ENCODE measurements at places on chromosomes 5 and 9.

- no peak for DNase-seq
Measured at GRCh38 chr9:17793713-17794622, 215.1 kb downstream of the SH3GL2 start.

- DNase-seq = no peak
Measured at GRCh38 chr9:69009708-69010107, 4.2 kb downstream of the PRKACG start.

DNA sequence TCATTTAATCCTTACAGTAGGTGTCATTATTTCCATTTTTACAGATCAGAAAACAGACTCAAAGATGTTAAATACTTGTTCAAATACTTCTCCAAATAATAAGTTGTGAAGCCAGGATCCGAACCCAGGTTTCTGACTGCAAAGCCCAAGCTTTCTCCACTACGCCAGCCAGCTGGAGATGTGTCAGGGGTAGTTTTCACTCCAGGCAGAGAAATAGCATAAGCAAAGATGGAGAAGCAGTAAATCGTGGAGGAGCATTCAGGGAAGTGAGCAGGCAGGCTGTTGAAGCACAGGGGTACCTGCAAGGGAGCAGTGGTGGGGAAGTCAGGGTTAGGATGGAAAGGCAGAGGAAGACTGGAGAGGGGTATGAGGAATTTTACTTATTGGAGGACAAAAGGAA lies 2.9 kb downstream of the TLN1 start:
- DNase-seq = no peak

GRCh38 chr5:159120446-159120845 lies 20.7 kb upstream of the EBF1 start:
- no peak for DNase-seq

DNA sequence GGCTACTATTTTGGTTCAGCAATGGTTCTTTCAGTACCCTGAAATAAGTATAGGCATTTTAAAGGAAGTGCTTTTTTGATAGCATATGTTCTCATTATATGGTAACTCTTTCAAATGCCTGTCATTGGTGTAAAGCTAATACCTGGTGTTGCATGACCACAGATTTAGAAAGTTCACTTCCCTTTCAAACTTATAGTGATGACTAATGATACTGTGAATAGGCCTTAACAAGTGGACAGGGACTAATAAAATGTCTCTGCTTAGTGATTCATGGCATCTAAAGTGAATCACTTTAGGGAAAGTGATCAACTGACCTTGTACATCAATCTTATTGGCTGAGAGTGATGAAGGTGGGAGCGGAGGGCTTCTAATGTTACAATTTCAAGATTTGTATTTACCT lies 21.6 kb downstream of the MRPL22 start:
- DNase-seq = peak; percentile 33

DNA sequence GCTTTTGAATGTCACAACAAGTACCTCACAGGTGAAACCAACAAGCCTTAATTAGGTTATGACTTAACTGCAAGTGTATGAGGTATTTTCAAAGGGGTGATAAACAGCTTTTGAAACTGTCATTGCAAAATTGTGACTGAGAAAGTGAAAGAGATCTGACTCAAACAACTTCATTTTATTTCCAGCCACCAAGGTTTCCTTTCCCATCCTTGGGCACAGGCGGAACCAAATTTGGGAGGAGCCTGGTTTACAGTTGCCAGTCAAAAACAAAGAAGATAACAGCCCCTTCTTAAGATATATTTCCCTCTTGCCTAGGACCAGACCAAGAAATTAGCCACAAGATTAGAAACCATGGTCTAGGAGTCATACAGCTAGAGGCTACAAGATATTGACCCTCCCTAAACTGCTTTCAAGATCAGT lies 417.1 kb downstream of the CSNK1G3 start:
- peak; percentile 13 for DNase-seq

- DNase-seq = no peak
Measured at GRCh38 chr9:98755006-98755618, 41.2 kb downstream of the ANKS6 start.

- DNase-seq = no peak
Measured at GRCh38 chr5:90944116-90944515, 385.5 kb downstream of the ADGRV1 start.

- no peak for DNase-seq
Measured at GRCh38 chr9:110099236-110100095, 108.5 kb downstream of the C9orf152 start.

DNA sequence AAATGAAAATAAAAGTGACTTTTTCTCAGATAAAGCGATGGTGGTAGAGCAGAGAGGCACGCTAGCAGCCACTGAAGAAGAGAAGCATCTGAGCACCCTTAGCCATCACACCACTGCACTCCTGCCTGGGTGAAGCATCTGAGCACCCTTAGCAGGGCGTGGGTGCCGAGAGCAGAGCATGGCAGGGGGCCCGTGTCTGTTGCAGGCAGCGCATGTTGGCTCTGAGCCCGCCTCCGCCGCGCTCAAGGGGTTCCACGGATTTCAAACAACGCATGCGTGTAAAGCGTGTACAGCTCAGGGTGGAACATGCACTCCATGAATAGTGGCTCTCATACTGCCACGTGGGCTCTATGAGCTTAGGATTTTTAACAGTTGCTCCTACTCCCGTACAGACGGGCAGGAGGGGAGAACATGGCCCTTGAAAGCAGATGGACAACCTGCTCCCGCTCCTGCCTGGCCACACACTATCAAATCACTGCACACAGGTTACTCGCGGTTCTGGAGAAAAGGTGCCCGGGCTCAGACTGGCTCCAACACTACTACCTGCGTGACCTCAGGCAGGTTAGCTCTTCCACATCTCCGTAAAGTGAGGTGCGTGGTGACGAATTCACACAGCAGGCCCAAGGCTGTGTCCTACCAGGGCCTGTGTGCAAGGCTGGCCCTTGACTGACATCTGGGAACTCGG lies 12.1 kb downstream of the LRRC14B start:
- DNase-seq = no peak

GRCh38 chr9:124357721-124358361 lies 57.4 kb downstream of the PSMB7 start:
- peak; percentile 16 for DNase-seq

DNA sequence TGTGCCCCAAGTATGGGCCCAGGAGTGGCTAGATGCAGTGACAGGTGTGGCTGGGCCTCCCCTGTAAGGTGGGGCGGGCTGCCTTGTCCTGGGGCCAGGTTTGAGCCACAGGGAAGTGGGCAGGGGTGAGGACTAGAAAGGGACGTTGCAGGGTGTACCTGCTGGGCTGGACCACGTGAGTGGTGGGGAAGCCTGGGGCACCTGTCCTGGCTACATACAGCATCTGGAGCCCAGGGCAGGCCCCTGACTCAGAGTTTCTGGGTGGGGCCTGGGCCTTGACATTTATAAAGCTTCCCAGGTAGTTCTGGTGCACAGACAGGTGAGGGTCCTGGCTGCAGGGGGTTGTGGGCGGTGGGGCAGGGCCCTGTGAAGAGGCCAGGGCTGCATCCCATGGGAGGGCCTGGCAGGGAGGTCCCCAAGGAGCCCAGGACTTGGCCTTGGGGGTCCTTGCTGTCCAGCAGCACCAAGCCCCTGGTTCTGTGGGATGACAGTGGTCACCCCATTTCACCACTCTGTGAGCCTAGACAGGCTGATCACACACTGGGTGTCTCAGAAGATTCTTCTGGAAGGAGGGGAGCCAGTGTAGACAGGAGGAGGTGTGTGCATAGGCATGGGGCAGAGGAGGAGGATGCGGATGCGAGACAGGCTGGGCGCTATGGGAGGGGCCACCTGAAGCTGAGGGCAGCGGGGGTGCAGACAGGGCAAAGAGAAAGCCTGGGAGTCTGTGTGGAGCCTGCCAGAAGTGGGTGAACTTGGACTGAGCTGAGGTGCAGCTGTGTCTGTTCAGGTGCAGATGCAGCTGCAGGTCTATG lies 94.0 kb downstream of the PHF2 start:
- DNase-seq = no peak

DNA sequence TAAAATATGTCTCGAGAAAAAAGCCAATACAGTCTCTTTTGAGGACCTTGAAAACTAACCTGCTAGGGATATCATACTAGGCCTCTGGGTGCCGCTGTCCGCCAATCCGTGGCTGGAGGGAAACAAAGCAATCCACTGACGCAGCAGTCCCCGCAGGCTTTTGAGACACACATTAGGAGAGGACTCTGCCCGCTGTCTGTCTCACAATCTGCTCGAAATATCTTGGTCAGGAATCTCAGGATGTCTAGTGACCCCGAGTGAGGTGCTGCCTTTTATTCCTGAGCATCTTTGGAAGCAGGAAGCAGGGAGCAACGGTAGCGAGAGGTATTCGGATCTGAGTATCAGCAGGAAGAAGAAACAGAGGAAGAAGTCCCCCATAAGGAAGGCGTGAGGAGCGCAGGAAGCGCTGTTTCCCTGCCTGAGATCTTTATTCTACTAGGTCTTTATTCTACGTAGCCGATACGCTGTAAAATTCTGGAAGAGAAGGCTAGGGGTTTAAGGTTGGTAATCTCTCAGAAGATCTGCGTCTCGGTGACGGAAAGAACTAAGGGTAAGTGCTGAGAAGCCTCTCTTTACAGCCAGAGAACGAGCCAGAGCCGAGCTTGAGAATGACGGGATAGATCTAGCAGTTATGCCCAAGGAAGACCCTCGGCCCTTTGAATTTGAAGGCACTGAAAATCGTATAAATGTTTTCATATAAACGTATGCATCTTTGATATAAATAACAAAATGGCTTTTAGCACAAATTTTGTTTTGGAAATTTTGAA lies 4.0 kb upstream of the PCDHGA1 start:
- DNase-seq = peak; percentile 38

- DNase-seq = no peak
Measured at GRCh38 chr9:90906316-90907055, 104.9 kb downstream of the SYK start.

DNA sequence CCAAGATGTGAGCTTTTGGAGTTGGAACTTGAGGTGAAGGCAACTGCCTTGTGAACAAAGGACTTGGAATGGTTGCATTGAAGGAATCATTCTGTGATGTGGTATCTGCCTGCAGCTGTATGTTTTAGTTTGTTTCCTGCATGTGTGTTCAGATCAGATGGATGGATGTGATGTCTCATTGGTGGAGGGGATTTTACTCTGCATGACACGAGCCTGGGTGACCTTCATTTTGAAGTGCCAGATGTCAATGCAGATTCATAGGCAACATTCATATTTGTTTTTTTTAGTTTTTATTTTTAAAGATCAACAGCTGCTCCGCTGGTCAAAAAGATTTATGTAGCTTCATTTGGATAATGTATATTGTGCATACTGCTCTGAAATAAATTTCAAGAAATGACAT lies 13.5 kb downstream of the FBXL7 start:
- no peak for DNase-seq

GRCh38 chr5:56565644-56566043 lies 249.7 kb upstream of the MAP3K1 start:
- DNase-seq = no peak

DNA sequence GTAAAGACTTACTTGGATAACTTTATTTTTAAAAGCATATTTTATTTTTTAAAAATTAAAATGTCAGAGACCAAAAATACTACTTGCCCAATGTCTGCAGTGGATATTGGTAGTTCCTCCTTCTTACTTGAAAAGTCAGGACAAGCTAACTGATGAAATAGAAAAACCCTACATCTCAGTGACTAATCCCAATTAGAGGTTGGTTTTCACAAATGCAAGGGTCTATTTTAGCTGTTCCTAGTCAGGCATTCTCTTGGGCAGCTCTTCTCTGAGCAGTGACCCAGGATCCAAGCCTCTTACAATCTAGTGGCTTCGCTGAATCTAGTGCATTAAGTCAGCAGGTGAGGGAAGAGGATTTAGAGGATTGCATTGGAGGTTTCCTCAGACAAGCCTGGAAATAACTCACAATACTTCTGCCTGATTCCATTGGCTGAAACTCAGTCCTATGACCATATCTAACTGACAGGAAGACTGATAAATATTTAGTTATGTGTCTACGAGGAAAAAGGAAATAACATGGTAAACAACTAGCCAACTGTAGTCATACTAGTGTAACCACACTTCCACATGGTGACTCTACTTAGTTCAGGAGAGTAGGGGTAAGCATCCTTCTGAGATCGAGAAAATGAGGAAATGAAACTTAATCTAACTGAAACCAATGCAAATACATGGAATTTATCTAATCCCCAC lies 34.2 kb upstream of the MIER3 start:
- DNase-seq = peak; percentile 29

DNA sequence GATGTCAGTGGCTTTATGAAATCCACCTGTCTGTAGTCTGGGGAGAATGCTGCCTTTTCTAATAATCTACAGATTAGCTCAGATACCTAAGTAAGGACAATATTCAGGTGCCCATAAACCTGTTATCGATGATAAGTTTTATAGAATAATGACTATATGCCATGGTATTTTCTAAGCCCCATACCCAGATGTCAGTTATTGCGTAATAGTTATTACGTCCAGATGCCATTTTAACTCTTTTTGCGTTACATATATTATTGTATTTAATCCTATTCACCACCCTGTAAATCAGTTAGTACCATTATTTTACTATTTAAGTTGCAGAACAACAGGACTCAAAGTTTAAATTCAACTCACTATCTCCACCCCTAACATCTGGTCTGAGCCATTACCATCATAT lies 1343.9 kb upstream of the ACO1 start:
- no peak for DNase-seq

- DNase-seq = no peak
Measured at GRCh38 chr5:10111571-10111970, 138.1 kb downstream of the ATPSCKMT start.

GRCh38 chr9:110257097-110257841 lies 962 bp upstream of the TXN start:
- no peak for DNase-seq

DNA sequence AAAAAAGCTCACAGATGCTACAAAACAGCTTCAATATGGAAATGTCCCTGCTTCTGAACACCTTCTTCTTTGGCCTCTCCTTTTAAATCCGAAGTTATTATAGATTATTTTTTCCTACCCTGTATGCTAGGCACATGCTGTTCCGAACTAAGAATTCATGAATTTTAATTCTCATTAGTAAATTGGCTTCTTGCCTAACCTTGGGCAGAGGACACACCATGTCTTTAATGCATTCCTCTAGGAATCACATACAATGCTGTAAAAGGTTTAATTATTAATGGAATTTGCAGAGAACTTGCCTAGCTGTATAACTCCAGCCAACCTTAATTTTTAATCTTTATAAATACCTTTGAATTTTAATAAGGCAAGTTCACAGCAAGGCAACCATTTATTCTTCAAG lies 234.4 kb downstream of the NTRK2 start:
- DNase-seq = no peak

- DNase-seq = no peak
Measured at GRCh38 chr9:96129747-96130146, 172.2 kb downstream of the HSD17B3 start.

- DNase-seq = no peak
Measured at GRCh38 chr5:55860288-55860687, 9.1 kb downstream of the IL31RA start.

All from GM06990 (cell line).